Stimulated activated CD8-positive, alpha-beta memory T cell treated with anti-CD3 and anti-CD28 coated beads, Interleukin-15, amount 100 ng/mL, for 24 hours (primary cell): ENCODE measurements at places on chromosomes 2 and 18.

DNA sequence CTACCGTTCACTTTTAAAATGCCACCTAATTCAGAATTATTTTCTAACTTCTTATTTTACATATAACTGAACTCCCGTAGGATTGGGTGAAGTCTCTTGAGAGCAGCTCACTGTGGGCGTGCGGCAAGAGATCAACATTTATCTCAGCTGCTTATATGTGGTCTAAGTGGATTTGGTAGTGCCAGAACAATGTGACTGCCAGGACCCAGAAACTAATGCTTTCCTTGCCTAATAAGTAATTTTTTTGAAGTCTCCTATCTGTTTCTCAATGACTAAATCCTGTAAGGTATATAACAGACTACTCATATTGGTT lies 11.2 kb upstream of the NFE2L2 start:
- DNase-seq, result no peak

GRCh38 chr2:133561045-133561852 lies 7.0 kb downstream of the NCKAP5 start:
- no peak for DNase-seq

DNA sequence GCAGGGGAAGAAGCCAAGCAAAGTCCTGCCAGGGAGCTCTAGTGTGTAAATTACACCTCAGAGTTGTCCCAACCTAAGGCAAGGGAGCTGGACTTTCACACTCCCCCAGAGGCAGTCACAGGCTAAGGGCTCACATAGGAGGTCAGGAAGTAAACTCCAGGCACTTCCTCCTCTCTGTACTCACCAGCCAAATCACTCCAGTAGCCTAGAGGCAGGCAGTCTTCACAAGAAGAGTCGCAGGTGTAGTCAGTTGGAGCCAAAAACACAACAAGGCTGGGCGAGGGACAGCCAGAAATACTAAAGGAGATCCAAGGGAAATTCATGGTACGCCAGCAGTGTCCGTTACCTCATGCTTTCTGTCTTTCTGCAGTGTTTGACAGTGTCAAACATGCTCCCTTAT lies 205.0 kb downstream of the C1D start:
- DNase-seq, result no peak

DNA sequence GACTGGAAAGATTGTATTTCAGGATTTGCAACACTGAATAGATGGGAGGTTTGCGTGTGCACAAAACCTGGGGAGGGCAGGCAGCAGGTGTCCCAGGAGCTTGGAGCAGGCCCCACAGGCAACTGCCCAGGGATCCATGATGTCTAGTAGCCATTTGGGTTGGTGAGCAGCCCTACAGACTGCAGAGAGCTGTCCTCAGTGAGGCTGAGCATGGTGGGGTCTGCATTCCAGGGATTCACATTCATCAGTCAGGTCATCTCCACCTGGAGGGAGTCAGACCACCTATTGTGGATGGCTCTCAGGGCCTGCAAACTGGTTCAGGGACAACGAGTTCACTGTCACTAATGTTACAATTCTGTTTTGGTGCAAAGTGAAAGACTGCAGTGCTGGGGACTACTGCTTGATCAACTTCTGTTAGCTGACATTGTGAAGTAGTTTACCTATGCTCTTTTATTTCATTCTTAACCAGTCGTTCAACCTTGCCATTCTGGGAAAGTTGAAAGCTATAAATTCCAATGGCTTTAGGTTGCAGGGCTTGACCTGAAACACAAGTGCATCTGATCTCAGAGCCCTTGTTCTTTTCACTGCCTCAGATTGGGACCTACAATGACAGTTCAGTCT lies 222.6 kb downstream of the ZNF407 start:
- DNase-seq, result no peak

DNA sequence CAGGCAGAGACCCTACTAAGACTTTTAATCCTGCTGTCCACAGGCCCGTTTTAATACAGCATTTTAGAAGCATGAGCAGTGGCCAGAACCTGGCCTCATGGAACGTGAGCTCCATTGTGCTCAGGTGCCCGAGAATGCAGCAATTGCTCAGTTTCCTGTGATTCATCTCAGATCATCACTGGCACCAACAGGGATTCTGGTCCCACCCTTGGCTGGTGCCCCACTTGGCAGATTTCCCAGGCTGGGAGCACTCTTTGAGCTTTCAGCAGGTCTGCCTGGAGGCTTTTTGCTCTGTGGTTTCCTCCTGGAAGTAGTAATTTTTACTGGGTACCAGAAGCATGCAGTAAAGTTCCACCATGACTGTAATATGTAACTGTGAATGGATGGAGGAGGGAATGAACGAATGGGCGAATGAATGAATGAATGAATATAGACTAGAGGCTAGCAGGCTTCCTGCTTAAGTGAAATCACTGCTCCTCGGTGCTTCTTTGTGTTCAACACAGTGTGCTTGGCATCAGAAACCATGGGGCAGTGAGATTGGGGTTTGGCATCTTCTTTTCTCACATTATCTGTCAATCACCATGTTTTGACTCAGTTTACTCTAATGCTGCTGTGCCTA lies 312.9 kb downstream of the PRKCE start:
- no peak for DNase-seq

DNA sequence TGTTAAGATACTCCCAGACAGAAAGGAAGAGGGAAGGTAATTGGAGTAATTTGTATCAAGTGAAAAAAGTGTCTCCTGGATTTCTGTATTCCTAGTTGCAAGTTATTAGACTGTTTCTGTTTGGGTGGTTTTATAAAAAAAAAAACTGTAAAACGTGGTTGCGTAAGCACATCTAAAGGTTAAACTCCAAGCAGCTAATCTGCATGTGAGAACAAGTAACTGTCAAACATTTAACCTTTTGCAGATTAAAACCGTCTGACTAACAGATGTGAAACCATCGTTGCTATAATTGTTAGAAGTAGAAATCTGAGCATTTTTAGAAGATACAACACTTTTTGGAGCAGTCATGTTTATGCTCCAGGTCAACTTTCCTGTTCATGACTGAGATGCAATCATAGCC lies 72.3 kb downstream of the AFF3 start:
- no peak for DNase-seq

GRCh38 chr2:1745171-1746023 lies 1.1 kb upstream of the PXDN start:
- no peak for DNase-seq

DNA sequence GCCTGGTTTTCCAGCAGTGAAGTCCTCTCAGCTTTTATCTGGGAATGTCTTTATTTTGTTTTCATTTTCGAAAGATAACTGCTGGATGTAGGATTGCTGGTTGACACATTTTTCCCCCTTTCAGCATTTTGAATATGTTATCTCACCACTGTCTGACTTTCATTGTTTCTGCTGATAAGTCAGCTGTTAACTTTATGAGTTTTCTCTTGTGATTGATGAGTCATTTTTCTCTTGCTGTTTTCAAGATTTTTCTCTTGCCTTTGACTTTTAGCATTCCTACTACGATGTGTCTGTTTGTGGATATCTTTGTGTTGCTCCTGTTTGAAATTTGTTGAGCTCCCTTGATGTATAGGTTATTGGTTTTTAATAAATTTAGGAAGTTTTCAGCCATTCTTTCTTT lies 85.5 kb downstream of the AGPS start:
- no peak for DNase-seq

DNA sequence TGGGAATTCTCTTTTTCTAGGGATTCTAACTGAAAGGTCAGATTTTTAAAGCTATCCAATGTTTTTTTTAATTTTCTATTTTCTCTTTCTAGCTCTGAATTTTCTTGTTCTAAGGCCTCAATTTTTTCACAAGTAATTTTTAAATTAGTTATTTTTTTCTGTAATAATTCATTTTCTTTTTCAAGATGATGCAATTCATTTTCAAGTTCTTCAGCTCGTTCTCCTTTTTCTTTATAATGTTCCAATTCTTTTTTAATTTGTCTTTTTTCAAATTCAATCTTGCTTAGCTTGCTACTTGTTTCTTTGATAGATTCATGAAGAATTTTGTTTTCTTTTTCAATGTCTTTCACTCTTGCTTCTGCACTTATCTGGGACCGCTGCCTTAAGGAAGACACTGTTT lies 65.7 kb upstream of the MTIF2 start:
- no peak for DNase-seq

GRCh38 chr2:113050921-113051895 lies 1.5 kb downstream of the IL36B start:
- no peak for DNase-seq

- no peak for DNase-seq
Observed at GRCh38 chr18:12906773-12907172, 22.7 kb upstream of the PTPN2 start.

DNA sequence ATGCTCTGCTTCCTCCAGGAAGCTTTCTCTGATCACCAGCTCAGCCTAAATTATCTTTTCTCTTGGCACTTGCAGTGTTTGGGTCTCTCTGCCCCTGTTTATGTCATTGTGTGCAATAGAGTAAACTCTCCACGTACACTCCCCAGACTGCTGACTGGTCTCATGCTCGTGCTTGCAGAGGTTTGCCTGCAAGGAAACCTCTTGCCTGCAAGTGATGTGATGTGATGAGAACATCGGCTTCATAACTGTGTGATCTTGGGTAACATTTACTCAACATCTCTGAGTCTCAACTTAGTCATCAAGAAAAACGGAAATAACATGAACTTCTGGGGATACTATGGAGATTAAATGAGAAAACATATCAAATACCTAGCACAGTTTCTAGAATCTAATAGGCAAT lies 92.3 kb downstream of the BIN1 start:
- no peak for DNase-seq

DNA sequence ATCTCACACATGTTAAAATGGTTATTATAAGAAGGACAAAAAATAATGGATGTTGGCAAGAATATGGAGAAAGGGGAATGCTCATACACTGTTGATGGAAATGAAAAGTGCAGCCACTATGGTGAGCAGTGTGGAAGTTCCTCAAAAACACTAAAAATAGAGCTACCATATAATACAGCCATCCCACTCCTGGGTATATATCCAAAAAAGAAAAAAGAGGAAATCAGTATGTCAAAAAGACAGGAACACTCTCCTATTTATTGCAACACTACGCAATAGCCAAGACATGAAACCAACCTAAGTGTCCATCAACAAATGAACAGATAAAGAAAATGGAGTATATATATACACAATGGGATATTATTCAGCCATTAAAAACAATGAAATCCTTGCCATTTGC lies 642.6 kb downstream of the RNF144A start:
- DNase-seq, result no peak

DNA sequence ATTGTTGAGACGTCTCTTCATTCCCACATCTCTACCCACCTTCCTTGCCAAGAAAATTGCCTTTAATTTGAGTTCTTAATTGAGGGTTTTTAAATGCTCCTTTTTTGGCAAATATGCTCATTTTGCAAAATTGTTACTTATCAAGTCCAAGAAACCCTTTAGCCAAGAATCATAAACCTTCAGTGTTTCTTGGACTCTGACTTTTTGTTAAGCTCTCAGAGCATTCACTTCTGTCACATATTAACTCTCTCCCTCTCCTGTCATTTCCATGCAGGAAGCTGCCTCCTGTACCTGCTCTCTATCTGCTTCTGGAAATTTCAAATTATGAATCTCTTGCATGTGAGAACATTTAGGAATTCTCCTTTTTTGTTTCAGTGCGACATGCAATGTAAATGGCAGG lies 100.0 kb upstream of the PIEZO2 start:
- no peak for DNase-seq

DNA sequence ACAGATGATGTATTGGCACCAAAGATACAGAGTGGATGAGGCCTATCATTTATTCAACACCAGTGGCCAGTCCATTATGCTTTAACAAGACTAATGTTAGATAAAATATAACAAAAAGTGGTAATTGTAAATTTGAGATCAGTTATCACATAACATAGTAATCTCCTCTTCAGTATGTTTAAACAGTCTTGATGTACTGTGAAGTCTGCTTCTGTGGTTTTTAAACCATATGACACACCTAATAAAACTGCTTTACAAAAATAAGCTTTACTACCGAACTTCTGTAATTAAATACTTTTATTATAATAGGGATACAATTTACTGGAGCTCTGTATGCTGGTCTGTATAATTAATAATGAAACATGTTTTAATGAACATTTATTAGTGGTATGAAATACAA lies 2156.1 kb upstream of the CELF4 start:
- no peak for DNase-seq

DNA sequence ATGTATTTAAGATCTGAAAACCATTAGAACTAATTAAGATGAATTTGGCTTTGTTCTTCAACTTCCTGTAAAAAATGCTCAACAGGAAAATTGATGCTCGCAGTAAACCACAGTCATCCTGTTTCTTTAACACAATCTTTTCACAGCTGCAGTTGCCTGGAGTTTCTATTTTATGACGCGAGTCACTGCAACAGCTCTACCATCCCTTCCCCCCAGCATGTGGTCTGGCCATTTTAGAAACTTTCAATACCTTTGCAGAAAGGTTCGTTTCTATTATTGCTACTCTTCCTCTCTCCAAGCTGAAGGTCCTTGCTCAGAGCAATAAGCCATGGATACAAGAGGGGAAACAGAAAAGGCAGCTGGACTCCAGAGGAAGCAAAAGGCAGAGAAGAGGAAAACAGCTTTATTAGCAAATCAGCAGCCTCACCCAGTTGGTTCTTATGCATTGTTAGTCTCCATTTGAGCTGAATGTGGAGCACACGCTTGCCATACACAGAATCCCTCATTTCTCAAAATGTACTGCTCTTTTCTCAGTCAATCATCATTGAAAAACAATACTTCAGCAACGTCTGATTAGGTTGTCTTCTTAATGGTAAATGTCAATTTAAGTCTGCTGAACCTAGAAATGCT lies 3.9 kb downstream of the WIPF1 start:
- no peak for DNase-seq

DNA sequence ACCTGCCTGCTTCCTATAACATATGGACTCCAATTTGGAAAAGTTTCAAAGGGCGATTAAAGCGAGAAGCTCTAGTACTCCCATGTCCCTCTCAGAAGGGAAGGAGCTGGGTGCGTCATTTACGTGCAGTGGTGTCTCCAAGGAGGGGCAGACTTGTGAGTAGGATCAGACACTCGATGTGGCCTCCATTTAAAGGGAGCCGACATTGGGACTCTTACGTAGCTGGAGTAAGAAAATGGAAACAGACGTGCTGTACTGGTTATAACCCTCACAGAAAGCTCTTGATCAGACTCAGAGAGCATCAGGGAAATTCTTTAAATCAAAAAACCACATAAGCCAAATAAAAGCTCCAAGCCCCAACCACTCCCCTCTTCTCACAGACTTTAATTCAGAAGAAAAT lies 198.5 kb downstream of the KLHL29 start:
- DNase-seq, result no peak

- no peak for DNase-seq
Observed at GRCh38 chr2:96176661-96177060, 31.4 kb upstream of the DUSP2 start.

DNA sequence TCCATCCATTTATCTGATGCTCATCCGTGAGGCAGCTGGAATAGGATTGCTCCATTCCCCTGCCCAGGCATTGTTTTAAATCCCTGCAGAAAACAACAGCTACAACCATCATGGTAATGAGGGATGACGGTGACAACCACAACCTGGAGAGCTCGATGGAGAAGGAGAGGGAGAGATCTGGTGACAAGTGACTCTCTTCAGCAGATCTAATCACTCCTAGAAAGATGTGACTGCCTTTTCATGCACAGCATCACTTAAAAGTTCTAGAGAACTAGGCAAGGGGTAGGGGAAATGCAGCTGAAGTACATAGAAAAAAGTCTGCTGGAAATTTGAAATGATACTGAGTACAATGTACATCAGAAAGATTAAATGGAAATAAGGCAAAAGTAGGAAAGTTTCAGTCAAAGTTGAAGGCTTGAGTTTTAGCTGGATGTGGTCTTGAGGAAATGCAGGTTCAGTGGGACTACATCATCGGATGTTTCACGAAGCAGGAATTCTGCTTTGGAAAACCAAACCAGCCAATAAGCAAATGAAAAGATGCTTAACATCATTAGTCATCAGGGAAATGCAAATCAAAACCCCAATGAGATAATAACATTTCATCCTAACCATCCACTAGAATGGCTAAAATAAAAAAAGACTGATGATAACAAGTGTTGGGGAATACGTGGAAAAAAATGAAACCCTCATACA lies 6.8 kb upstream of the ARHGAP25 start:
- no peak for DNase-seq
